ENCODE measurements at places on chromosomes 6 and 20. TPM values are rescaled to one million over a fixed set of nuclear protein-coding genes. Genes with fewer than 3 reads are reported as not detected.

The KCNK15 gene
- not detected for total RNA-seq

- no peak overlapping the region for H3K4me3 ChIP-seq
- H3K36me3 ChIP-seq, result no peaks in the 10 kb centered on the region
- H3K27ac ChIP-seq, result no peak overlapping the region
- no peak for DNase-seq
Measured at GRCh38 chr6:126067073-126067472, 80.7 kb downstream of the TRMT11 start.

The BMP6 gene
- 0.09 TPM for total RNA-seq

GRCh38 chr6:114892211-114892610 is 549.4 kb upstream of the HS3ST5 start:
- H3K27me3 ChIP-seq, result no peaks in the 10 kb centered on the region
- H3K4me3 ChIP-seq, result no peak overlapping the region
- no peaks in the 10 kb centered on the region for H3K4me1 ChIP-seq
- H3K36me3 ChIP-seq, result no peaks in the 10 kb centered on the region

DNA sequence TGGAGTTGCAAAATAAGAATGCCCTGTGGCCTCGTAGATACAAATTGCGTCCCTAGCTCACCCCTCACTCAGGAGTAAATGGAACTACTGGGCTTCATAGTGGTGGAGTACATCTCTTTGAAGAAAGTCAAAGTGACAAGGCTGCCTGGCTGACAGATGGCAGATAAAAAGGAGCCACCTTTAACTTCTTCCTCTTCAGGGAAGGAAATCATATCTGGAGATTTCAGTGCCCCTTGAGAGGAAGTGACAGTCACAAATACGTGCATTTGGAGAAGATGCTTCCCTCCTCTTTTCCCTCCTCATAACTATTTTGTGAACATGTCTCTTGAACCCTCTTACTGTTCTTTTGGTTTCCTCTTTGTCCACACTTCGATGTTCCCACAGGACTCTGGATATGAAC is 43.2 kb downstream of the PPP1R3G start:
- peaks cover 2% of the 10 kb centered on the region for H3K4me1 ChIP-seq
- H3K27ac ChIP-seq, result no peak overlapping the region
- no peaks in the 10 kb centered on the region for H3K27me3 ChIP-seq
- H3K4me3 ChIP-seq, result no peak overlapping the region
- DNase-seq, result no peak

The HLA-DQB2 gene
- total RNA-seq, result 1.6 TPM

The MROH8 gene
- 2.5 TPM for total RNA-seq

The MAP7 gene
- total RNA-seq, result 0.39 TPM

- no peaks in the 10 kb centered on the region for H3K36me3 ChIP-seq
- no peak overlapping the region for H3K27ac ChIP-seq
- H3K4me1 ChIP-seq, result no peaks in the 10 kb centered on the region
- H3K27me3 ChIP-seq, result peaks cover 10% of the 10 kb centered on the region
- DNase-seq, result no peak
Measured at GRCh38 chr20:48098866-48099265, 313.6 kb upstream of the SULF2 start.

- peaks cover 41% of the 10 kb centered on the region for H3K36me3 ChIP-seq
- no peak overlapping the region for H3K27ac ChIP-seq
- no peak overlapping the region for H3K4me3 ChIP-seq
- no peaks in the 10 kb centered on the region for H3K27me3 ChIP-seq
Measured at GRCh38 chr20:35908007-35908406, 46.3 kb downstream of the SCAND1 start.

GRCh38 chr6:115735610-115736009 is 325.1 kb downstream of the FRK start:
- no peak for DNase-seq
- no peaks in the 10 kb centered on the region for H3K27me3 ChIP-seq
- H3K4me1 ChIP-seq, result no peaks in the 10 kb centered on the region
- no peak overlapping the region for H3K27ac ChIP-seq
- H3K4me3 ChIP-seq, result no peak overlapping the region
- H3K36me3 ChIP-seq, result no peaks in the 10 kb centered on the region

- peaks cover 2% of the 10 kb centered on the region for H3K27me3 ChIP-seq
- H3K27ac ChIP-seq, result no peak overlapping the region
- no peaks in the 10 kb centered on the region for H3K36me3 ChIP-seq
- peaks cover 8% of the 10 kb centered on the region for H3K4me1 ChIP-seq
- DNase-seq, result peak; percentile 49
Measured at GRCh38 chr6:143940011-143940597, 68.0 kb downstream of the PLAGL1 start.

DNA sequence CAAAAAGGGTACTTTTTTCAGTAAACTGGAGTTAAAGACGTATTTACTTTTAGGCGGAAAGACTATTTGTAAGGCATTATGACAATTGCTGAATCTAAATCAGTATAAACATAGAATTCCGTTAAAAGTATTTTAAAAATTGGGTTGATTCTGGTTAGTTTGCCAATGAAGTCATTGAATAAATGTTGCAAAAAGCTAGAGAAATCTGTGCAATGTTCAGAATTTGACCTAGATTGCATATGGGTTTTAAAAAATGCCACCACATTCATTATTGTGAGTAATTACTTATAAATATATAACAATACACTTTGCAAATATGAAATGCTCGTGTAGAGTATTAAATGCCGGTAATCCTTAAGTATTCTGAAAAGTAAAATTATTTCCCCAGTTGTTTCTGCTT is 116.5 kb upstream of the EEF1E1 start:
- H3K4me3 ChIP-seq, result no peak overlapping the region
- DNase-seq, result no peak
- no peak overlapping the region for H3K27ac ChIP-seq
- H3K36me3 ChIP-seq, result no peaks in the 10 kb centered on the region
- H3K27me3 ChIP-seq, result peaks cover 3% of the 10 kb centered on the region

DNA sequence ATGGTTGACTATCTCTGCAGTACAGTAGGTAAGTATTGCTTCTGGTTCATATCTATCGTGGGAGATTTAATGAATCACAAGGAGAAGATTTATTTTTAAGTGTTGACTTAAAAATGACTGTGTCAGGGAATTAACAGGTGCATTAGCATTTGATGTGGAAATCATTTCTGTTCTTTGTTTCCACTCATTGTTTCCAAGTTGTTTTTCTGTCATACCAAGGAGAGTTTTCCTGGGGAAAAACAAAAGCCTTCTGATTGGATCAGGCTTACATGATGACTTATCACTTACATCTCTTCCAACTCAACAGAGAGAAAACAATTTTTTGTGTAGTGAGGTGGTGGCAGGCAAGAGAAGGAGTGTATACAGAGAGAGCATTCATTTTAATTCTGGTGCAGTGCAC is 686.4 kb downstream of the HTR1B start:
- no peak for DNase-seq
- no peaks in the 10 kb centered on the region for H3K4me1 ChIP-seq
- H3K4me3 ChIP-seq, result no peak overlapping the region
- H3K36me3 ChIP-seq, result no peaks in the 10 kb centered on the region

All from T-cell (primary cell).